ENCODE measurements at places on chromosomes 6 and 20.

DNA sequence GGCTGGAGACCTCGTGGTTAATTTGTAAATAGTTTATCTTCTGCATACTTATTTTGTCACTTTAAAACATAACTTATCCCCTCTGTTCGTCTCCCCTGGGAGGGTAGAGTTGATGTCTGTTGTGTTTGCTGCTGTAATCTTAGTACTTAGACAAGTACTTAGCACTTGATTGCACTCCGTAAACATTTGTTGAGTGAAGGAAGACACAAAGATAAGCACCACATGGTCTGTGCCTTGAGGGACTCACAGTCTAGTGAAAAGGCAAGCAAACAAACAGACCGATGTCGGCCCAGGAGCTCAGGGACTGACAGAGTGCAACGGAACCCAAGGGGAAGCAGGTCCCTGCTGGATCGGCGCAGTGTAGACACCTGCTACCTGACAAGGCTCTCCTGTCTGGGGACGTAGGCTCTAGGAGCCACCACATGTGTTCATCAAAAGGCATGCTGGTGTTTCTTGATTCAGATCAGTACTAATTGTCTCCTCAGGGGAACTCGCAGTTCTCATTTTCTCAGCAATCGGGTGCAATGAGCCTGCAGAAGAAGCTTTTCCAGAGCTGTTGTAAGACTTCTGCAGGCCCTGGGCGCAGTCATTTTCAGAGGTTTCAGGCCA, 31.4 kb downstream of the EDN3 start:
- no peak for DNase-seq

GRCh38 chr6:97052896-97053295, 128.4 kb downstream of the KLHL32 start:
- no peak for DNase-seq

DNA sequence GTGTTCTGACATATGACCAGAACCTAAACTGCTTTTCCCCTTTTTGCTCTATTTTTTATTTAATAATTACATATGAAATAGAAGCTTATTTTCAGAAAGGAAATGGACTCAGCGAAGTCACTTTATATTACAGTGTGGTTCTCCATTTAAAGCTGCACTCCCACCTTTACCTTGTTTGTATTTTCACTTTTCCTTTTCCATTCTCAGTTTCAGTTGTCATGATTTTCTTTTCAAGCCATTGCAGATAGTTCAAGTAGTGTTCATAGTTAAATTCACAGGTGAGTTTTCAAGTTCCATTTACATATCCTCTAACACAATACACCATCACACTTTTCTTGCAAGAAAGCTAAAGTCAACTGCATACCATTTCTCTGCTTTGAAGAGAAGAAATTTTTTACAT, 400.2 kb downstream of the HACE1 start:
- DNase-seq: no peak

DNA sequence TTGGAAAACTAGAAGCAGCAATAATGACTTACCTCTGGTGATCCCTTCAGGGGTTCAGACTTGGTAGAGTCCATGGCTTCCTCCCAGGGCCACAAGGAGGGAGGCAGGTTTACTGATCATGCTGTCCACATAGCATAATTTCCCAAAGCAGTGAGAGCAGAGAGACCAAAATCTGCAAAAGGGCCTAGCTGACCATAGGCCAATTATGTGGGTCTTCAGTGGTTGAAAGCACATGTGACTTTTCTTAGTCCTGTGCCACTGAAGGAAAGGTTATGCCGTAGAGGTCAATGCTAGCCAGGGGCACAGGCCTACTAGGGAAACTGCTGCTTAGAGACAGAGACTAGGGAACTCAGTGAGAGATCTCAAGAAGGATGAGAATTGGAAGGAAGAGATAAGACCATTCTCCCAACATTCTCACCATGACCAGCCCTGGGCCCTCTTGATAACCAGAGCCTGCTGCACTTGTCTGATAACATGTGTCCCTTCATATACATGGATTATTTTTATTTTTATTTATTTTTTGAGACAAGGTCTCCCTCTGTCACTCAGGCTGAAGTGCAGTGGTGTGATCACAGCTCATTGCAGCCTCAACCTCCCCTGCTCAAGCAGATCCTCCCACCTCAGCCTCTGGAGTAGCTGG, 2.0 kb upstream of the GTPBP2 start:
- DNase-seq: no peak

DNA sequence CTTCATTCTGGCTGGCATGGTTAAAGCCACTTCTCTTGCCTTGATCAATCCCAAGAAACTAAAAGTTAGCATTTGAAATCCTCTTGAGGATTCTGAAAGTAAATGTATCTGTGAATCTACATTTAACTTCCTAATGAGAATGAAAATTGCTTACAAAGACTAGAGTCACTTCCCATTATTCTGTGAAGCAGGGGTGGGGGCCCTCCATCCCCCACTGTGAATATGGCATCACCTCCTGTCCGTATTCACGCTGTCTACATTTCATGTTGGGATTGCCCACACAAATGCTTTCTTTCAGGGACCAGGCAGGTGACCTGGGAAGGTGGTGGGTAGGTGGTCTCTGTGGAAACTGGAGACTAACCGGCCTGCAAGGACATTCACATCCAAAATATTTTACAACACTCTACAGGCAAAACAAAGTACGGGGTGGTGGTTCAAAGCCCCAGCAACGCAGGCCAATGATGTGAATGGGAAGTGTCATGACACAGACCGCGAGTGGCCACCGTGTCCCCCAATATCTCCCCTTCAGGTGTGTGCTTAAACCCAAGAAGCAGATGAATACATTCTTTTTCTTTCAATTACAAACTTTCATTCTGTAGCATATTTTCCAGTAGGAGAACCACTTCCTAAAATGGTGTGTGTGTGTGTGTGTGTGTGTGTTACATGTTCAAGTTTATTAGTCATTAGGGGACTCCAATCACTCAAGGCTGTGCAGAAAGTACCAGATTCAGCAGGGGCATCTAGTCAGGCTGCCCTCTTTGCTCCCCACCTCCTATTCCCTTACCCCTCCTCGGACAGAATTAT, 132.2 kb downstream of the PRND start:
- no peak for DNase-seq

DNA sequence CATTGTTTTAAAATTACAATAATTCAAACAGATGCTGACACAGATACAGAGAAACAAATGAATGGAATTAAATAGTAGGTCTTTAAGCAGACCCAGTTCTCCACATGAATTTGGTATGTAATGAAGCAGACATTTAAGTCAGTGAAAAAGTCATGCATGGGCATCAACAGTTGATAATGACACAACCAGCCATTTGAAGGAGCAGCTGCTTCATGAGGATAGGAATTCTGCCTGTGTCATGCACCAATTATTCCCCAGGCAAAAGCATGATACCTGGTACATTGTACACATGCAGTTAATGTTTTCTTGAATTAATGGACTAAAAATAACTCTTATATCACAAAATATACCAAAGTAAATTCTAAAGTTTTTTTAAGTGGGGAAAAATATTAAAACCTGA, 11.2 kb upstream of the HEY2 start:
- DNase-seq: no peak

DNA sequence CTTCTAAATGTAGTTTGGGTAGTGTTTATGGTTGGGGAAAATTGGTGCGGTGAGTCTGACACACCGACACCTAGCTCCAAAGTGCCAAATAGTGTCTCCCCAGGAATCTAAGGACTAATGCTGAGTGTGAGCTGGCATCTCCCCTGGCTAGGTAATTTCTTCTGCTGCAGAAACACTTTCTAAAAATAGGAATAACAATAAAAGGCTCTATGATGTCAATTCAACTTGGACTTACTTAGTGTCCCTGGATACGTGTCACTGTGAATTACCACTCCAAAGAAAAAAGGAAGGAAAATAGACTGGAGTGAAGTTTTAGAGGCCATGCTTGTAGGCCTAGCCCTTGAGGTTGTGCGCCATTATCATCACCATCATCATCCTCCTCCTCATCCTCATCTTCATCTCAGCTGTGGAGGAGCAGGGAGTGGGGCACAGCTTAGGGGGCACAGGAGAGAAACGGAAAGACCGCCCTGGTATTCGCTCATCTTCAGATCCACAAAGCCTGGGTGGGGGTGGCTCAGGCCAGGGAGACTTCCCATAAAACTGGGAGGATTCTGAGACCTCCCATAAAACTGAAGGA, 89.6 kb downstream of the TBC1D7 start:
- no peak for DNase-seq

DNA sequence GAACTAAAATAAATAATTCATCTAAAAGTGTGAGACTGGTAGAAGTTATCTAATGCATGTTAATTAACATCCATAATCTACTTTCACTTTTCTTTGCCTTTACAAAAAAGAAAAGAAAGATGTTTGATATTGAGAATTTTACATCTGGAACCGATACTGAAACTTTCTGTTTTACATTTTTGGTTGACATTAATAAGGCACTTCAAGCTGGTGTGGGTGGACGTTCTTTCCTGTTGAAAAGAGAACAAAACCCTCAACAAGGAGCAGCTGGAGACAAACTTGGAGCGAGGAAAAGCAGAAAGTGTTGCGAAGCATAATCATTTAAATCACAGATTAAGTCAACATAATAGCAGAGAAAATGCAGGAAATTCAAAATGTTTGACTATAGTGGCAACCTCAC, 575.2 kb upstream of the ADGRB3 start:
- DNase-seq: no peak

DNA sequence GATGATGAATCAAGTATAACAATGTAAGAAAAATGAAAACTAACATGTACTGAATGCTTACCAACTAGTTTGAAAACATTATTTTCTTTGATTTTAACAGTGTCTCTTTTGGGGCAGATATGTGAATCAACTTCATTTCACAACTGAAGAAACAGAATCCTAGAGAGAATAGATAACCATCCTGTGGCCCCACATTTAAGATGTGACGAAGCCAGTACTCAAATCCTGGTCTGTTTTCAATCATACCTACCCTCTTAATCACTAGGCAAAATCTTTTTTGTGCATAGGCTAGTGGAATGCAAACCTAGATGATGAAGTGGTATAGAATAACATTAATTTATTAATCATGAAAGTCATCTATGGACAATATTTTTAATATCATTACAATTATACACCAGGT, 371.6 kb upstream of the EPHA7 start:
- DNase-seq: no peak

- DNase-seq: no peak
Measured at GRCh38 chr20:42095221-42095620, 477.0 kb upstream of the CHD6 start.

GRCh38 chr6:53961679-53962370, 149.4 kb upstream of the MLIP start:
- DNase-seq: no peak

DNA sequence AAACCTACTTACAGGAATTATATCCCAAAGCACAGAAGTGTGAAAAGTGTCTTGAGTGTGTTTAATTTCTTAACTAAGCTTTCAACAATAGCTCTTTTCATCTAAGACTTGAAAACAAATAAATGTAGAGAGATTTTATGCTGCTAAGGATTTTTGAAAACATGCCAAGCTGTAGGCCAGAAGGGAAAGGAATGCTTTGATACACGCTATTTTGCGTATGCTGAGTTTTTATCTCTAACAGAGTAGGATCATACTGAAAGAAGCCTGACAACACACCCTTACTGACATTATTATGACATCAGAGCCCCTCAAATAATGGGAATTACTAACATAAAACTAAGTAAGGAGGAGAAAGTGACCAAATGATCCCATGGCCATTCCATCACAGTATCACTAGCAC, 265.5 kb downstream of the KHDC1L start:
- no peak for DNase-seq

- no peak for DNase-seq
Measured at GRCh38 chr6:30656513-30656912, 9.6 kb downstream of the C6orf136 start.

GRCh38 chr6:75205776-75206575, at the start of gene COL12A1:
TSS of gene COL12A1 (minus strand) at chr6:75206053. CDS start at chr6:75202792, 3,261 bp downstream.
- peak; percentile 20 for DNase-seq

GRCh38 chr6:71203206-71203605, 85.4 kb upstream of the OGFRL1 start:
- no peak for DNase-seq

DNA sequence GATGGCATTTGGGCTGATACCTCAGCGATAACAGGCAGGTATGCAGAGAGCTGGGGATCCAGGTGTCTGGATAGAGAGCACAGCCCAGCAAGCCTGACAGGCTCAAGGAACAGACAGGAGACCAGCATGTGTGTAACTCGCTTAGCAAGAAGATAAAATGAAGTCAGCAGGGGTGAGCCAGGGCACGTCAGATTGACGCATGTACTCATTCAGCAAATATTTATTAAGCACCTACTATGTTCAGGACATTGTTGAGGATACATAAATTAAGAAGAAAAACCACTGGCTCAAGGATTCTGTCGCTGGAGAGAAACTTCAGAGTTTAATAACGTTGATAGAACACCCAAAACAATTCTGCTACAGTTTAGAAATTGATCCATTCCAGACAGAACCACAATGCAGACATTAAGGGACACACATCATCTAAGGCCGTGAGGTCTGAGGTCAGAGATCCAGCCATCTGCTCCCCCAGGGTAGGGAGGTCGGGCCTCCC, 1.0 kb upstream of the DUSP22 start:
- no peak for DNase-seq

GRCh38 chr6:158418501-158418900, 106.2 kb downstream of the TULP4 start:
- DNase-seq: no peak

DNA sequence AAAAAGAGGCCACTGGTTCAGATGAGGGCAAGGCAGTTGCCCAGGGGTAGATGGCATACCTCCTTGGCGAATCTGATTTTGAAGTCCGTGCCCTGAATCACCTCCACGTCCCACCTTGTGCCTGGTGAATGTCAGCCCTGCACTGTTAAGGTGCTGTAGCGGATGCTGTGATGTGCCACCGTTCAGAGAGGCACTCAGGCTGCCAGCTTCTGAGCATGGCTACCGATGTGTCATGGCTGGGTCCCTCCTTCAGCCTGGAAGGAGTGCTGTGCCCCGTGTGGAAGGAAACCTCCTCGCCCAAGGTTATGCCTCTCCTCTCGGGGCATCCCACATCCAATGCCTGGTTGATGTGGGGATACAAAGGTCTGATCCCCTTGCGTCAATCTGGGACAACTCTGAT, 43.6 kb downstream of the UST start:
- no peak for DNase-seq

GRCh38 chr6:132220800-132221199, 180.5 kb downstream of the MOXD1 start:
- DNase-seq: no peak

DNA sequence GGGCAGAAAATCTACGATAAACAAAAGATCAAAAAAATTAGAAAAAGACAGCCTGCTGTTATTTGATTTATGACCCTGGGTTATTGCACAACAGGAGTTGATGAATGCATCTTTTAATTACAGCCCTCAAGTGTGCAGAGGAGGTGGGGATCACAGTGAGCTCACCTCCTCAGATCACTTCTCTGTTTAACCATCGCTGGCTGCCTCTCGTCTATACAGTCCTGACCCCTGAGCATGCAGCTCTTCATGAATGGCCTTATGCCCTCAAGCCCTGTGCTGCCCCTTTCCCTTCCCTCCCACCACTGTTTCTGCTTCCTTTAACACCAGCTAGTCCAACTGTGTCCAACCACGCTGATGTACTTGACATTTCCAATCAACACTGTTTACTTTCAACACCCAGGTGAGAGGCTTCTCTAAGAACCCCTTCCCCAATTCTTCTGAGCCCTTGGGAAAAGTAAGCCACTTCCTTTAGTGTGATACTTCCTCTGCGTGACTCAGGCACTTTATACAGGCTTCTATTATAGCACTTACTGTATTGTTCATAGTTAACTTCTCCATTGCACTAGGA, 60.6 kb upstream of the RIPOR2 start:
- DNase-seq: no peak

- DNase-seq: no peak
Measured at GRCh38 chr6:53984581-53984980, 126.7 kb upstream of the MLIP start.

Measured in T-helper 2 cell treated with Interferon-gamma antibody and Interleukin-4, amounts not matched to agents 5 μg/mL and 100 μg/mL, for 36 hours (primary cell).